Body of pancreas (tissue), 4 donors: ENCODE measurements at places on chromosomes 2 and 18.

DNA sequence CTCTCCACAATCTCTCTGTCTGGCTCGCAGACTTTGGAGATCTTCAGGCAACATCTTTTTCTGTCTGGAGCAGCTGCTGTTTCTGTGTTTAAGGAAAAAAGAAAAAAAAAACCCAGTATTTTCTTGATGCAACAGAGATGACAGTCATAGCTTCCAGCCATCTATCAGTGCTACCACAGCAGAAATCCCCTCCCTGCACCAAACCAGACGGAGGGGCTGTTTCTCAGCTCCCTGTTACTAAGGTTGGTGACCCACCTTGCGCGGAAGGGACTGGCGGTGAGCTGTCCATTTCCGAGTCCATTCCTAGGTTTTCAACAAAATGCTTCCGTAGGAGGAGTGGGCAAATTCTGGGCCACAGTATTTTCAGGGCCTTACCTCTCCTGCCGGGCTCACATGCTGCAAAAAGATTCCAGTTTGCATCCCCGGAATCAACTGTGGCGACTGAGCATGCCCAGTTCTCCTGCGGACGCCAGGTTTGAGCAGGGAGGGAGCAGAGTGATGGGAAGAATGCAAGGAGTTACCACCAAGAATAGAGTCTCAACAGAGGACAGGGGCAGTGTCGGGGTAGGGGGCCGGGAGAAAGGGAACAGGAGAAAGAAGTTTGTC, 1.2 kb downstream of the SLC4A10 start:
- DNase-seq, result peak; percentile 15

DNA sequence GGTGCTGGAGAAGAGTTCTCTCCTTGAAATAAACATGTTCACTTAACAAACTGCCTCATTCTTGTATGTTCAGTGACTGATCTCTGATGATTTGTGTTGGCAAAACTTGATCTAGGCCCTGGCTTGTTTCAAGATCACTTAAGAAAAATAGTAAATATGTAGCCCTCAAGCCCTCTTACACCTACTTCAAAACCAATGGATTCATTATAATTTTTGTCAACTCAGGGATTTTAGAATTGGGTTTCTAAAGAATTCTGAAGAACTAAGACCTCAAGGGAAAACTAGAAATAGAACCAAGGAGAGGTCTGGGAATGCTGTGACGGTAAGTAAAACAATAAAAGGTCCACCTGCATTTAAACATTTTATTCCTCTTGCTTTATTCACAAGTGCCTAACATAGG, 1731.6 kb upstream of the CELF4 start:
- no peak for DNase-seq

GRCh38 chr2:119715409-119716283, 36.6 kb downstream of the TMEM177 start:
- DNase-seq, result no peak

GRCh38 chr2:14621114-14621513, 11.4 kb upstream of the LRATD1 start:
- no peak for DNase-seq

DNA sequence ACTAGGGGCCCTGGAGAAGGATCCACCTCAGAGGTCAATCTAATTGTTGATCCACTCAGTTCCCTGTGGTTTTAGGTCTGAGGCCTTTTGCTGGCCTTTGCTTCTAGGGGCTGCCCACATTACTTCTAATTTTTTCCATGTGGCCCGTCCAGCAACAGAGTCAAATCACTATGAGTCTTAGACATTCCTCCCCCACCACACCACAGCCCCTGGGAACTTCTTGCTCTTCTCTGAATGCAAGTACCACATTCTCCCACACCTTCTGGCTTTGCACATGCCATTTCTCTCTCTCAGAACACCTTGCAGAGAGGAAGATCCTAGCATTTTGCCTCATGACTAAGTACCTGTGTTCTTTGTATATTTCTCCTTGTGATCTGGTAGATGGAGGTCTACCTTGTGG, 286.9 kb downstream of the SETBP1 start:
- no peak for DNase-seq

DNA sequence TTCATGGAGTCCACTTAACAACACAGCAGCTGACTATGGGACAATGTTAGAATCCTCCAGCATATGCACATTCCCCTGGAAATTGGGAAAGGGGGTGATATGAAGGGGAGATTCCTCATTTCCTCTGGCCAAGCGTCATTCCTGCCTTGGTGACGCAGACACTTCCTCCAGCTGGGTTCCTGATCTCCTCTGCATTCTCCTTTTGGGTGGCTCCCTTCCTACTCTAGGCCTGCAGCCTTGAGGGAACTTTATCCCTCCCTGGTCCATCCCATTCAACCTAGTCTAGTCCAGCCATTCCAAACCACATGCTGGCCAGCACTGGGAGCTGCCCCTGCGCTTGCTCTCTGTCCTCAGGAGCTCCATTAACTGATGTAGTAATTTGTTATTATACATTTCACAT, 216.8 kb downstream of the VAPA start:
- no peak for DNase-seq

GRCh38 chr18:56152551-56153310, 485.7 kb downstream of the TXNL1 start:
- DNase-seq, result no peak

GRCh38 chr2:159879051-159879604, 81.1 kb upstream of the CD302 start:
- DNase-seq, result no peak

- no peak for DNase-seq
Observed at GRCh38 chr2:5290900-5291546, 401.2 kb upstream of the SOX11 start.

DNA sequence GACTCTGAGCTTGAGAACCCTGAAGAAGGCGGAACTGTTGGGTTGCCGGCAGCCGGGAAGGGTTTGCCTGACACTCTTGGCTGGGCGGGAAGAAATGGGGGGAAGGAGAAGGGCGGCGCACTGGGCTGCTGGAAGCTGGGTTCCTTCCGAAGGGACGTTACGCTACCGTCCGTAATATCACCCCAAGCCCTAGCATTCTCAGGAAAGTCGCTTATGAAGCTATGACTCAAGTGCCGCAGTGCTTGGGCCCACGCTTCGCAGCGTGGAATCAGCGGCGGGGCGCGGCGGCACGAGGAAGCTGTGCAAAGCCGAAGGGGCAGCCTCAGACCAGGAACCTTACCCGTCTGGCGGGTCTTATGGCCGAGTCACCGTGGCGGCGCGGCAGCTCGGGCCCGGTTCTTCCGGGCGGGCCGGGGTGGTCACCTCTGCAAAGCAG, 50.2 kb upstream of the SIGLEC15 start:
- peak; percentile 79 for DNase-seq

- DNase-seq, result no peak
Observed at GRCh38 chr18:48184118-48184517, 225.1 kb downstream of the ZBTB7C start.

DNA sequence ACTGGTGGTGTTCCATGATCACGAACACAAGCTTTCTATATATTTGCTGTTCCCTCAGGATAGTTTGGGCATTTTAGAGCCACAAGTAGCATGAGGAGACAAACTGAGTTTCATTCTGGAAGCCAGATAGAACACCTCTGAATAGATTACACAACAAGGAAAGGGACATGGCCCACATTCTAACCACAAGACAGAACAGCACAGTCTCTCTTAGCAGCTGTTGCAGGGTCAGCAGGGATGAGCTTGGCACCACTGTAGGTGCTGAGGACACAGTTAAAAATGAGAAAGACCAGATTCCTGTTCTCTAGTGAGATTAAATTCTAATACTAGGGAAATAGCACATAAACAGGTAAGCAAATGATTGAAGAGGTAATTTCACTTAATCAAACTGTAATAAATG, 235.3 kb downstream of the ZNF407 start:
- no peak for DNase-seq

- DNase-seq, result no peak
Observed at GRCh38 chr2:74526649-74527230, 709 bp upstream of the DQX1 start.

GRCh38 chr18:47146206-47146605, 4.1 kb downstream of the HDHD2 start:
- no peak for DNase-seq

DNA sequence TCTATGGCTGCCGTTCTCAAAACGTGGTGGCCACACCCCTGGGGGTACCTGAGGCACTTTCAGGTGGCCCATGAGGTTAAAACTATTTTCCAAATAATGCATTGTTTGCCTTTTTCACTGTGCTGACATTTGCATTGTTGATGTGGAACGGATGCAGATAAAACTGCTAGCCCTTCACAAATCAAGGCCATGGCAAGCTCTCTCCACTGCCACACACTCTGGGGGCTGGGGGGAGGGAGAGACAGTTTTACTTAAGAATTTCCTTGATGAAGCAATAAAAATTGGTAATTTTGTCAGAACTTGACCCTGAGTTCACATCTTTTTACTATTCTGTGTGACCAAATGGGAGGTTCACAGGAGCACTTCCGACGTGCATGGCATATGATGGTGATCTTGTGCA, 22.0 kb upstream of the TGIF1 start:
- DNase-seq, result no peak

DNA sequence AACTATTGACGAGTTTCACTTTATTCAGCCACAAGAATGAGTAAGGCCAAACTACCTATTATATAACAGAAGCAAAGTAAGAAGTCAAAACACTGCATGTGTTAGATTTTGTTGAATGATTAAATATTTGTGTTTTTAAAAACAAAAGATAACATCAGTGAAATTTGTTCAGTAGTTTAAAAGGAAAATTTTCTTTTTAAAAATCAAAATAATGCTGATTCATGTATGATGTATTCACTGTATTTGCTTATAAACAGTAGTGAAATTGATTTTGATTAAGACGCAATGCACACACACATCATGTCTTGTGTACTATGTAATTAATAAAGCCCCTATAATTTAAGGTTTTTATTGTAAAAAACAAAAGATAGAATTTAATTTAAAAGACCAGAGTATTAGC, 73.6 kb upstream of the PSMD14 start:
- DNase-seq, result no peak

- no peak for DNase-seq
Observed at GRCh38 chr2:3463944-3464343, 55.4 kb downstream of the ADI1 start.

DNA sequence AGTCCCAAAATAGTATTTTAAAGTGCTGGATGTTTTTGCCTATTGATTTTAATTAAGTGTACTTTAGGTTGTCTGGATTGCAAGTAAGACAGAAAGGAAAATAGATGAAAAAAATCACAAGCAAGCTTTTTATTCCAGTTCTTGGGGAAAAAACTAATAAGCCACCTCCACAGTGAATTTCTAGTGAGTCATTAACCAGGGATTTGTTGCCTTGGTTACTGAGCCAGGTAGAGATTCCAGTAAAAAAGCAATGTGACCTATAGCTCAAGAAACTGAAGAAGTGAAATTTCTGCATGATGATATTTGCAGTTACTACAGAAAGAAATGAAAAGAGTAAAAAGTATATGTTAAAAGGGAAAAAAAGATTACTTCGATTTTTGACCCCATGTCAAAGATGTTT, 160.6 kb downstream of the METTL4 start:
- DNase-seq, result no peak

DNA sequence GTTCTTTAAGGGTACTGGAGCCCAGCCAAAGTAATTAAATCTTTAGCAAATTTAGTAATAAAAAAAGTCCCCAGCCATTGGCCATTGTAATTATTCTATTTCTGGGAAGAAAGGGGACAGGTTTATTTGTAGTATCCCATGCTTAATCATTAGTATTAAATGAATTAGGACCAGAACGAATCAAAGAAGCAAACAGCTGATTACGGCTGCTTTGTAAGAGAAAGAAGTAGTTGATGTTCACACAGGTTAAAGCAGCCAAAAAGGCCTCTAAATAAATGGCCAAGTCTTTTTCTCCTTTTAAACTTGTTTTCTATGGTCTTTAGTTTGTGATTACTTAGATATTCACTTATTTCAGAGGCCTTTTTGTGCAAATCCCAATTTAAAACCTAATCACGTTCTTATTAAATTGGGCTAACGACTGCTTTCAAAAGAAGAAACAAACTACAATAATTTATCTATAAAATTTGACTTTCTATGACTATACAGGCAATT, 48.6 kb upstream of the DNAH7 start:
- DNase-seq, result no peak

DNA sequence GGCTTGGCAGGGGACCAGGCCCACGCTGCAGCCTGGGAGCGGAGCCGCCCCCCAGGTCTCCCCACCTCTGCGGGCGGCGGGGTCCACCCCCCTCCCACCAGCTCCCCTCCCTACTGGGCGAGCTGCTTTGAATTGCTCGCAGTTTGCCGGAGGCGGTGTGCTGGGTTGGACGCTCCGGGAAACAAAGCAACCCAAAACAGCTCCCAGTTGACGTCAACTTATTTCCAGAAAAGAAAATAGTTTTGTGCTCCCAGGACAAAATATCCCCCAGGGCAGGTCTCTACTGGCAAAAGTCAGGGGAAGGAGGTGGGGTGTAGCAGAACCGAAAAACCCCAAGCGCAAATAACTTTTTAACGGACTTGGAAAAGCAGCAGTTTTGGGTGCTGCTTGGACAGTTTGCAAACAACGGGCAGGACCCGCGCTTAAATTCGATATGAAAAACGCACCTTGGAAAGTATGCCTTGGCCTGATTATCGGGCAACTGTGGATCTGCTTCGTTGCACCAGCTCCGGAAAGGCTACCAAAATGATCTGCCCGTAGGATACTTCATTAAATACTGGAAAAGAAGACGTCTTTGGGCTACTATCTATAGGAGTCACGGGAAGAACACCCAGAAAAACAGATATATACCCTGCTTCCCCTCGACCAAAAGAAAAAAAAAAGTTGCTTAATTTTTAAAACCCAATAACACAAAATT, 2.8 kb upstream of the KCTD1 start:
- no peak for DNase-seq

DNA sequence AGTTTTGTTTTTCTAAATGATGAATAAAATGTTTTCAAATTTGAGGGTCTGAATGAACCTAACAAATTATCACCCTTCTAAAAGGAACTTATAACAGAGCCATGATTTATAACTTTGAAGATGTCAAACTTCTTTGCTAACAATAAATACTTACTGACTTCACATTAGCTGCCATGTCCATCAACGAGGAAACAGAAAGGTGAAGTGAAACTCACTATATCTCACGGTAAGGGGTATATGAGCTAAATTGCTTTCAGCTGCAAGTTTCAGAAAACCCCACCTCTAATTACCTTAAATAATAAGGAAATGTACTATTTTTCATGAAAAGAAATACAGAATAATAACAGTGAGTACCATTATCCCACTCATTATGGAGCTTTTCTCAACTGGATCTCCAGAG, 350.8 kb upstream of the NT5C1B start:
- DNase-seq, result no peak

DNA sequence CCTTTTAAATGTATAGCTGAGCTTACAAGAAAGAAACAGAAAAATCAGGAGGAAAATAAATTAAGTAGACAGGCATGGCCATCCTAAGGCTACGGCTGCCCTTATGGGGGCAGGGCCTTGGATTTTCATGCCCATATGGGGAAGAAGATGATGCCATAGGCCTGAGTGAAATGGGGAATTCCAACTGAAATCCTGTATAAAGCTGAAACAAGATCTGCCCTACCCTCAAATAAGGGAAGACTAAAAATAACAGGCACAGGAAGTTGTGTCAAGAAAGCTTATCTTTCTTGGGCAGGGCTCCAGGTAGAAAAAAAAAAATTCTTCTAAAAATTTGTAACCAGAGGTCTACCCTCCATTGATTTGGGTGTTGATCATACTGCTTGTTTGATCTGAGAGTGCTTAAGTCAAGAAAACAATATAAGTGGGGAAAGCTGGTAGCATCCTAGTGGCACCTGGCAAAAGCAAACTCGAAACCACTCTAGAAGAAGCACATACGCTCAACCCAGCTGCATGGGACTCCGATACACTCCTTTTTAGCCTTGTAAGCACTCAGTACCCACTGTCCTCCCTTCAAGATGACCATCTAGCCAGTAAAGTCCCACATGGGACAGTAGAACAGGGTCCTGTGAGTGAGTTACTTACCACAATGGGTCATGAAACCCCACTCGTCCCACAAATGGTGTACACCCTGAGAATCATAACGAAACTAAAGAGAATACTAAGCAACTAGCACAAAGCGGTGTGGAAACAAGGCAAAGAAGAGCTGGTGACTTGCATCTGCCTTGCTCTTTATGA, 22.3 kb downstream of the DNAH7 start:
- no peak for DNase-seq
